ENCODE measurements at places on chromosomes 13 and 19.

DNA sequence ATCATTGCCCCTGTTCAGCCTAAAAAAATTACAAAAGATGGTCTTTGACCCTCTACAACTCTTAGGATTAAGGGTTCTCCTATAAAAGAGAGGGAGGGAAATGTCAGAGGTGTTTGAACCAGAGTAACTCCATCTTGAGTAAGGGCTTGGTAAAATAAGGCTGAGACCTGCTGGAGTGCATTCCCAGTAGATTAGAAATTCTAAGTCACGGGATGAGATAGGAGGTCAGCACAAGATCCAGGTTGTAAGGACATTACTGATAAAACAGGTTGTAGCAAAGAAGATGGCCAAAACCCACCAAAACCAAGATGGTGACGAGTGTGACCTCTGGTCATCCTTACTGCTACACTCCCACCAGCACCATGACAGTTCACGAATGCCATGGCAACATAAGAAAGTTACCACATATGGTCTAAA, 48.7 kb upstream of the ANKRD10 start:
- DNase-seq, result no peak
- no peak overlapping the region for H3K4me3 ChIP-seq
- H3K27ac ChIP-seq, result no peak overlapping the region

- H3K27ac ChIP-seq, result no peak overlapping the region
- no peak overlapping the region for H3K4me3 ChIP-seq
- no peak for DNase-seq
- H3K4me1 ChIP-seq, result no peaks in the 10 kb centered on the region
Observed at GRCh38 chr19:41691268-41691970, 3.3 kb upstream of the CEACAM7 start.

- H3K27ac ChIP-seq, result no peak overlapping the region
- no peak overlapping the region for H3K4me3 ChIP-seq
- peaks cover 11% of the 10 kb centered on the region for H3K27me3 ChIP-seq
- no peaks in the 10 kb centered on the region for H3K36me3 ChIP-seq
- H3K4me1 ChIP-seq, result no peaks in the 10 kb centered on the region
- no peak for DNase-seq
Observed at GRCh38 chr19:32038961-32039360, 306.4 kb upstream of the ZNF507 start.

DNA sequence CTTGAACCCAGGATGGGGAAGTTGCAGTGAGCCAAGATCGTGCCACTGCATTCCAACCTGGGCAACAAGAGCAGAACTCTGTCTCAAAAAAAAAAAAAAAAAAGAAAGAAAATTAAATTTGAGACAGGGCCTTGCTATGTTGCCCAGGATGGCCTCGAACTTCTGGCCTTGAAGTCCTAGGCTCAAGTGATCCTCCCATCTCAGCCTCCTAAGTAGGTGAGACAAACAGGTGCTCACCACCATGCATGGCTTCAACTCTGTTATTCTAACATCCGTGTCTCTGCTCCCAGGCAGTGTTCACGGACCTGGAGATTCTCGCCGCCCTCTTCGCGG, 40.3 kb downstream of the PDE4A start:
- H3K4me1 ChIP-seq, result peaks cover 13% of the 10 kb centered on the region
- peak overlapping the region; percentile 55 for H3K4me3 ChIP-seq
- no peak overlapping the region for H3K27ac ChIP-seq
- no peak for DNase-seq
- H3K36me3 ChIP-seq, result no peaks in the 10 kb centered on the region
- H3K27me3 ChIP-seq, result no peaks in the 10 kb centered on the region

GRCh38 chr19:46614114-46614722, 10.7 kb downstream of the PTGIR start:
- H3K36me3 ChIP-seq, result peaks cover 13% of the 10 kb centered on the region
- H3K27ac ChIP-seq, result peak overlapping the region; percentile 60
- DNase-seq, result peak; percentile 78
- H3K4me3 ChIP-seq, result peak overlapping the region; percentile 16

- no peaks in the 10 kb centered on the region for H3K36me3 ChIP-seq
- DNase-seq, result no peak
- no peaks in the 10 kb centered on the region for H3K27me3 ChIP-seq
- no peak overlapping the region for H3K4me3 ChIP-seq
Observed at GRCh38 chr13:40002016-40002415, 346.6 kb downstream of the COG6 start.

GRCh38 chr19:54168174-54168917, 4.6 kb downstream of the TMC4 start:
- peak; percentile 80 for DNase-seq
- no peaks in the 10 kb centered on the region for H3K36me3 ChIP-seq
- H3K4me1 ChIP-seq, result peaks cover 34% of the 10 kb centered on the region
- H3K27me3 ChIP-seq, result peaks cover 34% of the 10 kb centered on the region
- no peak overlapping the region for H3K27ac ChIP-seq

GRCh38 chr19:52492201-52492993, 35.1 kb upstream of the ZNF808 start:
- H3K36me3 ChIP-seq, result peaks cover 23% of the 10 kb centered on the region
- no peak overlapping the region for H3K27ac ChIP-seq
- peaks cover 13% of the 10 kb centered on the region for H3K27me3 ChIP-seq
- H3K4me1 ChIP-seq, result no peaks in the 10 kb centered on the region

DNA sequence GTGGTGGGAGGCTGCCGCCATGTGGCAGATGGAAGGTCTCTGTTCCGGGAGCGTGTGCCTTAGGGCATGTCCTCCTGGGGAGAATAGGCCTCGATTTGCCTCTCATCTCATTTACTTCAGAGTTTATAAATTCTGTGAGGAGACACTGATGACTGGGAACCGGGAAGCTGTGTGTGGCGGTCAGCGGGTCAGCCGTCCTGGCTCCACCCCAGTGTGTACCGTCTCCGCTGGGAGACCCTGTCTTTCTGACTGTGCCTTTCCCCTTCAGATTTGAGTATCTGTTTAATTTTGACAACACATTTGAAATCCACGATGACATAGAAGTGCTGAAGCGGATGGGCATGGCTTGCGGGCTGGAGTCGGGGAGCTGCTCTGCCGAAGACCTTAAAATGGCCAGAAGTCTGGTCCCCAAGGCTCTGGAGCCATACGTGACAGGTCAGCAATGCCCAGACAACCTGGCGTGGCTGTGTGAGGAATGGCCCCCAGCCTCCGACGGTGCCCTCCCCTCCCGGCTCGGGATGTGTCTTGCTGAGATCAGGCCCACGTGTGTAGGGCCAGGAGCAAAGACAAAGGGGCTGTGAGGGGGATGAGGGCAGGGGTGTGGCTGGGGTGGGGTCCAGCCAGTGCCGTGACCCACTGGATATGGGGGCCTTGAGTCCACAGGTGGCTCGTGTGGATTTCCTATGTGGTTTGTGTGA, 21.6 kb downstream of the ATP4B start:
- H3K27ac ChIP-seq, result no peak overlapping the region
- H3K4me3 ChIP-seq, result no peak overlapping the region
- H3K4me1 ChIP-seq, result no peaks in the 10 kb centered on the region
- H3K27me3 ChIP-seq, result no peaks in the 10 kb centered on the region
- no peak for DNase-seq
- peaks cover 10% of the 10 kb centered on the region for H3K36me3 ChIP-seq

- H3K4me1 ChIP-seq, result peaks cover 2% of the 10 kb centered on the region
- no peak overlapping the region for H3K4me3 ChIP-seq
- H3K36me3 ChIP-seq, result no peaks in the 10 kb centered on the region
- DNase-seq, result no peak
- no peak overlapping the region for H3K27ac ChIP-seq
Observed at GRCh38 chr13:113628291-113629270, 29.4 kb downstream of the ATP4B start.

DNA sequence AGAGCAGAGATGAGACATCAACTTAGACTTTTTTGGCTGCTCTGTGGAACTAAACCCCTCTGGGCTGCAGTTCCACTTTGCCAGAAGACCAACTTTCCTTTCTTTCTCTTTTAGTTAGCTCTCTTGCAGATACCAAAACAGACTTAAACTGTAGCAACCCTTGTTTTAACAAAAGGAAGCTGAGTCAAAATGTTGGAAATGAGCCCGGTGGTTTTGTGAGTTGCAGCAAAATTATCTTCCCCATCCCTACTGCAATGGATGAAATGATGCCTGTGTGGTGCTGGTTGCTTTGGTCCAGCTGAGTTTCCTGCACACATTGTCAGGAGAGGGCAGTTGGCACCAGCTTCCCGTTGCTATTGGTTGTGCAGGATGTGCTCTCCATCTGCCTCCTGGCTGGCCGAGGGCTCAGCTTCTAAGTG, 115.3 kb downstream of the LRCH1 start:
- H3K27me3 ChIP-seq, result no peaks in the 10 kb centered on the region
- no peak for DNase-seq

DNA sequence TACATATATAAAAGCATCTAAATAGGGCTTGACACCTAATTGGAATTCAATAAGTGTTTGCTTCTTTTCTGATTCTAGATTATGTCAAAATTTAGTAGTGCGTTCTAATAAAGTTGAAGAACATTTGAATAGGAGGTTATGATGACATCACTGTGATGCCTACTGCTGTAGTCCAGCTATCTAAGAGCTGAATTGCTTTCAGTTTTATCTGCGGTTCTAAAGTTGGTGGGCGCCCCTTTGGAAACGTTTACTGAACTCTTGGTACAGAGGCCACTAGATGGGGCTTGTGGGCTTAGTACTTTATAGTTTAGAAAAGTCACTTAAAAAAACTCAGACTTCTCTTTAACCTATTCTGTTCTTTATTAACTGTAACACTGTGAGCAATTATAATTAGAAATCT, 776.9 kb downstream of the GPC5 start:
- no peak overlapping the region for H3K4me3 ChIP-seq
- no peaks in the 10 kb centered on the region for H3K36me3 ChIP-seq
- H3K4me1 ChIP-seq, result no peaks in the 10 kb centered on the region
- no peak for DNase-seq

GRCh38 chr13:102688306-102688973, 6.4 kb downstream of the METTL21C start:
- H3K27ac ChIP-seq, result no peak overlapping the region
- H3K36me3 ChIP-seq, result no peaks in the 10 kb centered on the region
- DNase-seq, result no peak
- H3K4me3 ChIP-seq, result no peak overlapping the region
- no peaks in the 10 kb centered on the region for H3K4me1 ChIP-seq

GRCh38 chr19:35592226-35592625, 6.3 kb downstream of the PMIS2 start:
- H3K36me3 ChIP-seq, result no peaks in the 10 kb centered on the region
- peaks cover 18% of the 10 kb centered on the region for H3K27me3 ChIP-seq
- H3K4me1 ChIP-seq, result peaks cover 7% of the 10 kb centered on the region
- H3K27ac ChIP-seq, result no peak overlapping the region

GRCh38 chr19:35388277-35389054, 17.6 kb downstream of the GPR42 start:
- H3K36me3 ChIP-seq, result no peaks in the 10 kb centered on the region
- no peak for DNase-seq
- H3K4me1 ChIP-seq, result no peaks in the 10 kb centered on the region
- no peak overlapping the region for H3K4me3 ChIP-seq
- H3K27me3 ChIP-seq, result no peaks in the 10 kb centered on the region
- no peak overlapping the region for H3K27ac ChIP-seq

DNA sequence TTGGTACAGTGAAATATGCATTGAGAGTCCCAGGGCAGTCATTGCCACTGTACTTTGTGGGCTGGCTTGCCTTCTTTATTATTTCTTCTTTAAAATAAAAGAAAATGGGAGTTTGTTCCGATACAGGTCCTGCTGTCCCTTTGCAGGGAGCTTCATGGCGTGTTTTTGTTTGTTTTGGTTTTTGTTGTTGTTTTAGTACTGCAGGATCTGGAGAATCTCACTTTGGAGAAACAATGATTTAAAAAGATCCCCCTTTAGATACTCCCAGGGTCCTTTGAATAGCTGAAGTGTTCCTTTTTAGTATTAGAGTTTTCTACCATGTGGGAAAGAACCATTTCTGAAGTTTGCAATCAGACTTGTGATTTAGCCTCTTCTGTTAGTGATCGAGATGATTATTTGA, 11.1 kb downstream of the CHAF1A start:
- H3K36me3 ChIP-seq, result no peaks in the 10 kb centered on the region
- DNase-seq, result no peak
- peak overlapping the region; percentile 36 for H3K27ac ChIP-seq
- no peak overlapping the region for H3K4me3 ChIP-seq

DNA sequence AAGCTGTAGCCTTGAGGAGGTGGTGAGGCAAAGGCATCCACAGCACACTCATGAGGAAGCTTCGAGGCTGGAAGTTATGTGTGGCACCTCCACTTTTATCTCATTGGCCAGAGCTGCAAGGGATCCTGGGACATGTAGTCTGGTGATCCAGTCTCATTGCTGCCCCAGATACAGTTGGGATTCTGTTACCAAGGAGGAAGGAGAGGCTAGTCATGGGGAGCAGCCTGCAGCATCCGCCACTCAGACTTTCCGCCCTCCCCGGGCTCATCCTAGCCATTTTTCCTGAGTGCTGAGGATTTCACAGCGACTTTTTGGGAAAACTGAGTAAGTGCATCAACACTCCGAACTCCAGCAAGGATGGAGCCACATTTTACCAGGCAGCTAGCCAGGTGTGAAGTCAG, 74.4 kb downstream of the DPF1 start:
- peaks cover 1% of the 10 kb centered on the region for H3K4me1 ChIP-seq
- no peak for DNase-seq
- peaks cover 11% of the 10 kb centered on the region for H3K36me3 ChIP-seq
- peak overlapping the region; percentile 47 for H3K4me3 ChIP-seq
- no peaks in the 10 kb centered on the region for H3K27me3 ChIP-seq

DNA sequence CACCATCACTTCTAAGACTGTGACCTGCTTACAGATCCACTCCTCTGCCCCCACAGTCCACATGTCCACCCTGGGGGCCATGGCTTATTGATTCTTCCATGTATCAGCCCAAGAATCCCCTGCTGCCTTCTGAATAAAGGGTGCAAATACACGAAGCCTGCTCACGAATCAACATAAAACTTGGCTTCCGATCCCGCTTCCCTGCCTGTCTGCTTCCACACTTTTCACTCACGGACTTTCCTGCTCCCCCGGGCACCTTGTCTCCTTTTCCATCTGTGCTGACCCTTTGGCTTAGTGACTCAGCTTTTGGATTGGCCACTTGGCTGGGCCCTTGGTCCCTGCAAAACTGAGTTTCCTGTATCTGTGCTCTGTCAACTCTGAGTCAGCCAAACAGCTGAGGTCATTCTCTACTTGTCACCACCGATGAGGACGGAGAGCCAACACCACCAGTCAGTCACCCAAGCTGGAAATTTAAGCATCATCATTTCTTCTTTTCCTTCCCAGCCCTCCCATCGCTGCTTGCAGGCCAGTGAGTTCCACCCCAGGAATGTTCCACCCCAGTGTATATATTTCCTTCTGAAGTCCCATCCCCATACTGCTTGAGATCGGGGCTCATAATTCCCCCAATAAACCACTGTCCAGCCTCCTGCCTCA, 11.4 kb upstream of the USP12 start:
- no peaks in the 10 kb centered on the region for H3K27me3 ChIP-seq
- H3K27ac ChIP-seq, result no peak overlapping the region
- DNase-seq, result no peak
- H3K4me1 ChIP-seq, result peaks cover 7% of the 10 kb centered on the region

- H3K36me3 ChIP-seq, result no peaks in the 10 kb centered on the region
- DNase-seq, result no peak
- no peak overlapping the region for H3K27ac ChIP-seq
- H3K27me3 ChIP-seq, result no peaks in the 10 kb centered on the region
Observed at GRCh38 chr13:73865027-73865426, 269.2 kb downstream of the KLF12 start.

- H3K27ac ChIP-seq, result peak overlapping the region; percentile 60
- H3K4me3 ChIP-seq, result no peak overlapping the region
- H3K27me3 ChIP-seq, result no peaks in the 10 kb centered on the region
- H3K4me1 ChIP-seq, result peaks cover 51% of the 10 kb centered on the region
- no peaks in the 10 kb centered on the region for H3K36me3 ChIP-seq
Observed at GRCh38 chr13:40518481-40518882, 148.0 kb downstream of the FOXO1 start.

- H3K4me1 ChIP-seq, result no peaks in the 10 kb centered on the region
- H3K4me3 ChIP-seq, result no peak overlapping the region
- no peaks in the 10 kb centered on the region for H3K27me3 ChIP-seq
- no peak overlapping the region for H3K27ac ChIP-seq
Observed at GRCh38 chr13:30026093-30026492, 175.7 kb upstream of the UBL3 start.
